8988T (cell line): ENCODE measurements at places on chromosomes 6 and 20.

DNA sequence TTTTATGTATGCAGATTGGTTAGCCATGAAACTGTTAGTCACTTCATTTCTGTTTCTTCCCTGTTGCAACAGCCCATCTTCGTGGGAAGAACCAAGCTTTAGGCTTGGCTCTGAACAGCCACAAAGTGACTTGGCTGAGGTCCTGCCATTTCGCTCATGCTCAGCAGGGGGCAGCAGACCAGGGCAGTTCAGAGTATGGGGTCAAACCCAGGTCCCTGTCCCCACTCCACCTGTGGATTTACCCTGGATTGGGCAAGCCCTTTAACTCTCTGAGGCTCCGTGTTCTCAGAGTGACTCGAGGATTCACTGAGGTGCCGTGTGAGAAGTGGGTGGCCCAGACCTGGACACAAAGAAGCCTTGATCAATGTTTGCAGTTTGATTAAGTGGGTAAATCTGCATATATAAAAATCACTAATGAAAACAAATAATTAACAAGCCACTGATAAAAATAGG lies 19.8 kb upstream of the MAP1LC3A start:
- no peak for DNase-seq

DNA sequence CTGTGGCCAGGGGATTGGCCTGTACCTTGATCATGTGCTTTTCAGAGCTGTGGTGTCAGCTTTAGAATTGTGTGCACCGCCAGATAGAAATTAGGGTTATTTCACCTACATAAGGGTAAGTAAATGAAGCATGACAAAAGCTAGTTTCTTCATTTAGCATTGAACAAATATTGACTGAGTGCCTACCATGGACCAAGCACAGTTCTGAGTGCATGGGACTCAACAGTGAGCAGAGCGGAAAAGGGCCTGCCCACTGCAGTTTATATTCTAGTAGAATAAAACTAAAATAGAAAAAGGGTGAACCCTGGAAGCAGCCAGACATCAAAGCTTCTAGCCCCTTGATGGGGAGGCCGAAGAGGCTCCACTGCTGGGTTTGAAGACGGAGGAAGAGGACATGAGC lies 25.6 kb downstream of the ECT2L start:
- DNase-seq, result no peak

- no peak for DNase-seq
Measured at GRCh38 chr6:16504609-16505008, 256.7 kb downstream of the ATXN1 start.

DNA sequence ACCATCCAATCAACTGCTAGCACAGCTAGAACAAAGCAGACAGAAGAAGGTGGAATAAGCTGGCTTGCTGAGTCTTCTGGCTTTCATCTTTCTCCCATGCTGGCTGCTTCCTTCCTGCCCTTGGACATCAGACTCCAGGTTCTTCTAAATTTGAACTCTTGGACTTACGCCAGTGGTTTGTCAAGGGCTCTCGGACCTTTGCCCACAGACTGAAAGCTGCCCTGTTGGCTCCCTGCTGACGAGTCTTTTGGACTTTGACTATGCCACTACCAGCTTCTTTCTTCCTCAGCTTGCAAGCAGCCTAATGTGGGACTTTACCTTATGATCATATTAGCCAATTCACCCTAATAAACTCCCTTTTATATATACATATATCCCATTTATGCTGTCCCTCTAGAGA lies 164.1 kb upstream of the GJE1 start:
- no peak for DNase-seq

DNA sequence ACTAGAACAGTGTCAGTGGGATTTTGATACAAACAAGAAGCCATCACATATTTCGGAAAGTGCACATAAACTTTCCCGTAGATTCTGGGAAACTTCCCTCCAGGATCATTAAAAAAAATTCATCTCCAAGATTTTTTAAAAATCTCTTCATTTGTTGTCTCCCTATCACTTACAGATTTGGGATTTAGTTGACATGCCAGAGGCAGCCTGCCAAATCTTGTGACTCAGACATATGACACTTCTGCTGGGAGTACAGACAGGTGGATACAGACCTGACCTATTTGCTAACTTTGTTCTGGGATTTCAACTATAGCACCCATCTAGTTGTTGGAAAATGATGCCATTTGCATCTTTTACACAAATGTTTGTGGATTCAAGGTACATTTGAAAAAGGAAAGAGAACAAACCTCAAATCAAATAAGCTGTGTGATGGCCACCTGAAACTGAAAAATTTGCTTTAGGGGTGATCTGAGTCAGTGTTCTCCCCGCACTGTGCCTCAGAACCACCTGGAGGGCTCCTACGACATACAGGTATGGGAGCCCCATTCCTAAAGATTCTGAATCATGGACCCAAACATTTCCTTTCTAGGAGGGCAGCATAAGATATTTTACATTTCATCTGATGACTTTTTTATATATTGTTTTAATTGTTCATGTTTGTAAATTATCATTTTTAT lies 21.9 kb upstream of the CD2AP start:
- DNase-seq, result no peak

DNA sequence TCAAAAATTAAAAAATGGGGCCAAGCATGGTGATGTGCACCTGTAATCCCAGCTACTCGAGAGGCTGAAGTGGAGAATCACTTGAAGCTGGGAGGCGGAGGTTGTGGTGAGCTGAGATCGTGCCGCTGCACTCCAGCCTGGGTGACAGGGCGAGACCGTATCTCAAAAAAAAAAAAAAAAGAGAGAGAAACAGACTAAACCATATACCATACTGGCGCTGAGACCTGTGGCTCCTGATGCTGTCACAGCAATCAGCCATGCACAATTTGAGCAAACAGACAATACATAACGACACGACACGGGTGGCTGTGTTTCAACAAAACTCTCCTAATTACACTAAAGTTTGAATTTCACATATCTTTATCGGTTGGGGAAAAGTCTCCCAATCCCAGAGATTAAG lies 14.9 kb upstream of the CBFA2T2 start:
- DNase-seq, result no peak

GRCh38 chr20:56769921-56770600 lies 141.0 kb downstream of the TFAP2C start:
- DNase-seq, result no peak

DNA sequence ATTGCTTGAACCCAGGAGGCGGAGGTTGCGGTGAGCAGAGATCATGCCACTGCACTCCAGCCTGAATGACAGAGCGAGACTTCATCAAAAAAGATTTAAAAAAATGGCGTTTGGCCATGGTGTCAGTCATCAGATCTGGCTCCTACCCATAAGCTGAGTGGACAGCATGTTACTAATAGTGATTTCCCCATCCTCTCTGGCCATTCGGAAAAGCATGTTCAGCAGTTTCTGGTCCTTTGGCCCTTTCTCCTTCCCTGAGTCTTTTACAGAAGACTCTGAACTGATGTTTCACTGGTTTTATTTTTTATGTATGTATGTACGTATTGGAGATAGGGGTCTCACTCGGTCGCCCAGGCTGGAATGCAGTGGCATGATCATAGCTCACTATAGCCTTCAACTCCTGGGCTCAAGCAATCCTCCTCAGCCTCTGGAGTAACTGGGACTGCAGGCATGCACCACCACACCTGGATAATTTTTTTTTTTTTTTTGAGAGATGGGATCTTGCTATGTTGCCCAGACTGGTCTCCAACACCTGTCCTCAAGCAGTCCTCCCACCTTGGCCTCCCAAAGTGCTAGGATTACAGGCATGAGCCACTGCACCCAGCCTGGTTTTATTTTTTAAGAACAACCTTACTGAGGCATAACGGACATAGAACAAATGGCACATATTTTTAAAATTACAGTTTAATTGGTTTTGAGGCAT lies 84.2 kb upstream of the CNKSR3 start:
- DNase-seq, result no peak

- no peak for DNase-seq
Measured at GRCh38 chr6:37089783-37090182, 80.2 kb upstream of the PIM1 start.

DNA sequence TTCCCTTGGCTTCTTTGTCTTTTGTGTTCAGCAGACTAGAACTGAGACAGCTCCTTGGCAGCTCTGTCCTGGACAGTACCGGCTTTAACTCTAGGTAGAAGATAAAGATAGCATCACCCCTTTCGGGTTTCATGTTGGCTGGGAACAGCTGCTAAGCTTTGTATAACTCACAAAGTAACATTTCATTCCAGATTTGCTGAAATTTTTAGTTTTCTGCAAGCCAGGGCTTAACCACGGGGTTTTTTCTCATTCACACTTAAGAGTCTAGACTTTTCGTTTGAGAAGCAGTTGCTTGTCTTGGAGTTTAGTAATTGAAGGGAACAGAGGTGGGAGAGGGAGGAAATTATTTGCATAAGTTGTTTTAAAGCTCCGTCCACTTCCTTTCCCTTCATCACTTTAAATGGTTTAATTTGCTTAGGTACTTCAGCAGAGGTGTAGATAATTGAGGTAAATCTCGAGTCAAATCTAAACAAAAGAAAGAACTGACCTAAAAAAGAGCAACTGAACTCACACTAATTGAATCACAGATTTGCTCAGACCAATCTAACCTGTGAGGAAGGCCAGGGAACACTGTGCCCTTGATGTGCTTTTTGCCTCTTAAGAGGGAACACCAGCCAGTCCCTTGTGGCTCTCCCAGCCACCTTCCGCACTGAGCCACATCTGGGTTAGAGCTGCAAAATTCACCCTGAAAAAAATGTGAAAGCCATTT lies 48.3 kb downstream of the RREB1 start:
- no peak for DNase-seq

DNA sequence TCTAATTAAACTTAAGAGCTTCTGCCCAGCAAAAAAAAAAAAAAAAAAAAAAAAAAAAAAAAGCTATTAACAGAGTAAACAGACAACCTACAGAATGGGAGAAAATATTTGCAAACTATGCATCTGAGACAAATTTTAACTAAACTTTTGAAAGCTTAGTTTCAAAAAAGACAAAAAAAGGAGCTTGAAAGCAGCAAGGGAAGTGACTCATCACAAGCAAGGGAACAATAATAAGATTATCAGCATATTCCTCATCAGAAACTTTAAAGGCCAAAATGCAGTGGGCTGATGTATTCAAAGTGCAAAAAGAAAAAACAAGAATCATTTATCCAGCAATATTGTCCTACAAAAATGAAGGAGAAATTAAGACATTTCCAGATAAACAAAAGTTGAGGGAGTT lies 158.6 kb downstream of the RNF144B start:
- no peak for DNase-seq

- DNase-seq, result no peak
Measured at GRCh38 chr6:28940858-28941683, 17.3 kb upstream of the TRIM27 start.

DNA sequence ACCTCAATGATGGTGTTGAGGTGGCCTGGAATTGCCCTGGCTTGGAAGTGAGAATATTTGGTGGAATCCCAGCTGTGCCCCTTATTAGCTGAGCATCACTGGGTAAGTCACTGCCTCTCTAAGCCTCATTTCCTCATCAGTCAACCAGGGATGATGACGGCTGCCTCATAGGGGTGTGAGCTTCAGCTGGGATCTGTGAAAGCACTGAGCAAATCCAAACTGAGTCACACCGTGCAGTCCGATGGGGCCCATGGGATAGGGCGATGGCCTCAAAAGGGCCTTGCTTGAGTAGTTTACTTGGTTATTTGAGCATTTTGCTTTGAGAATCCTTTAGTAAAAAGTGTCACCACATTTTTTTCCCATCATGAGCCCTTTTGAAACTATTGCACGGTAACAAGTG lies 1.1 kb downstream of the SLC22A1 start:
- no peak for DNase-seq

GRCh38 chr6:81977486-81977885 lies 225.0 kb upstream of the TENT5A start:
- no peak for DNase-seq

DNA sequence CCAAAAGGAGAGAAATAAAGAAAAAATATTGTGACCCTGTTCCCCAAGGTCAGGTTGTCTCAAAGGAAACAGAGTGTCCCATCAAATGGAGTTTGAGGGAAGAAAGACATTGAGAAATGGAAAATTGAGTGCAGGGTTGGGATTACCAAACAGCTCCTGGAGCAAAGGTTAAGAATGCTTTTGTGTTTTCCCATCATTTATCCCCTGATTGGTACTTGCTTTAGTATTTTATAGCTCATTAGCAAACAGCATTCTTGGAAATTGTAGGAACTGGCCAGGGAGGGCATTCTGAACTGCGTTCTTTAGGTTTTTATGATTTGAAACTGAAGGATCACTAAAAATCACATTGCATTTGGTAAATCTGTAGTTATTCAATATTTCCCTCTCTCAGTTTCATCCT lies 59.0 kb upstream of the NELFCD start:
- DNase-seq, result no peak

DNA sequence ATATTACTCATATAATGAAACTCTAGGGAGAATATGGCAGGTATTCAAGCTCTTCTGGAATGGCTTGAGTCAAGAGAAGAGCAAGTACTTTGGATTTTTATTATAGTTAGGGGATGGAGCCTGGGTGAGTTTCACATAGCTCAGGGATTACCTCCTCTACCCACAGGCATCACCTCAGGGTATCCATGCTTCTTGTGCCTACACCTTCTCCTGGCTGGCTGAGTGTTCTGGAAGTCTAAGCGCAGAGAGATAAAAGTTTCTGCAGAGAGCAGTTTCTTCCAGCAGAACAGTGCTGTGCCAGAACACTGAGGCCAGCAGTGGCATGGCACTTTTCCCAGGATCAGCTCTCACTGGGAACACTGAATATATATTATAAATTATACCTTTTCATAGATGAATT lies 199.7 kb upstream of the KCNQ5 start:
- no peak for DNase-seq

- no peak for DNase-seq
Measured at GRCh38 chr20:54139188-54139587, 34.6 kb downstream of the CYP24A1 start.

DNA sequence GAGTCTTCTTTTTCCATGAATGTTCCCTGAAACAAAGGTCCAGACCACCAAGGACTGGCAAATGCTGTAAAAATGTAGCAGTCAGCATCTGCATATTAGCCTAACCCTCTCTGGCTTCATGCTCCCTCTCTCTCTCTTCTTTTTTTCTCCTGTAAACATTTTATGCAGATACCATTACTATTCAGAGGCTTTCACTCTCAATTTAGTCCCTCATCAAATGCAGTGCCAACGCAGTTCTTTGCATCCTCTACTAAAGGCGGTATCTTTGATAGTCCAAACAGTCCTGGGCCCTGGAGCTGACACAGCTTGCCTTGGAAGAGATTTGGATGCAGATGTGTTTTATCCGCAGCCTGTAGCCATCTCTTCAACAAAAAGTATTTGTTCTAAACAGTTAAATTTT lies 167.1 kb upstream of the MMS22L start:
- DNase-seq, result no peak

DNA sequence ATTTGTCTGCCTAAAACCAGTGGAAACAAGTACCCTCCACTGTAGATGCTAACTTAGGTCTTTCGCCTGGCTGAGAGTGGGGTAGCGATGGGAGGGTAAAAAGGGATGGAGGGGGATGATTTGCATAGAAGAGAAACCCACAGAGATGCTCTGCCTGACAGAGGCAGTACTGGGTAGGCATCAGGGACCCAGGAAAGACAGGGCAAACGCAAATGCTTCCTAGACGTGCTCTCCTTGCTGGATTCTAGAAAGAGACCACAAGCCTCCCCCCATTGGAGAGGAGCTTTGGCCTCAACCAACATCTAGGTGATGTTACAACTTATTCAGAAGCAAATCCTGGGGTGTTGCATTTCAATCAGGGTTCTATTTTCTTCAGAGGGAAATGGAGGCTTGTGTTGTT lies 3.2 kb downstream of the OLIG3 start:
- no peak for DNase-seq
